Osteocyte (in vitro differentiated cells): ENCODE measurements at places on chromosomes 1 and 21. TPM values are rescaled to one million over a fixed set of nuclear protein-coding genes. Genes with fewer than 3 reads are reported as not detected.

GRCh38 chr1:226038661-226039060 is 23.9 kb upstream of the H3-3A start:
- H3K36me3 ChIP-seq, result no peaks in the 10 kb centered on the region
- H3K4me1 ChIP-seq, result no peaks in the 10 kb centered on the region
- no peak overlapping the region for H3K27ac ChIP-seq
- peaks cover 15% of the 10 kb centered on the region for H3K27me3 ChIP-seq
- no peak for DNase-seq

OBSCN gene
- total RNA-seq, result 15.2 and 16.1 TPM in 2 replicates

DNA sequence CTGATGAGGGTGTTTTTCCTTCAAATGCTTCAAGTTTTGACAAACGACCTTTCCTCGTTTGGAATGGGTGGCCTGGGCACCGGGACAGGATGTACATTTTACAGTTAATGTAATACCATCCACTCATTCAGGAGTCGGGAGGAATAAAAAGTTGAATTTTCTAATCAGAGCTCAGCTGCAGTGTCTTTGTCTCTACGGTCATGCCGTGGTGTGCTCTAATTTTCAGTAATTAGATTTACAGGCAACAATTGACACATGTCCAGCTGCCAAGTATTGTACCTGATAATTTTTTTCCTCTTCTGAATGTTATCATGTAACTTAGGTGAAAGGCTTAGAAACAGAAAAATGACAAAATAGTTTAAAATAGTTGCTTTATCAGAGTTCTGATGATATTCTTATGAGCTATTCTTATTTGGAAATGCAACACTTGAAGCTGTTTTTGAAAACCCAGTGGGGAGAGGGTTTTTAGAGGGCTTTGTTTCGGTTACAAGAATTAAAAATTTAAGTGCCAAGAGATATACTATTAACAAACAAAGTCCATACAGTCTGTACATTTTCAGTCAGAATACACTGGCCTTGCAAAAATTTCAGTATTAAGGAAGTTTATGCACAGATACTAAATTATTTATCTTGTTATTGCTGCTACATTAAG is 1.0 kb downstream of the CDKN2C start:
- H3K36me3 ChIP-seq, result no peaks in the 10 kb centered on the region
- H3K4me1 ChIP-seq, result peaks cover 30% of the 10 kb centered on the region
- H3K4me3 ChIP-seq, result peak overlapping the region; percentile 98
- no peak for DNase-seq

THRAP3 gene
- 117 and 118 TPM in 2 replicates for total RNA-seq
